ENCODE measurements at places on chromosomes 4 and X.

- peak; percentile 27 for DNase-seq
Measured at GRCh38 chr4:158253350-158253980, 43.2 kb downstream of the TMEM144 start.

DNA sequence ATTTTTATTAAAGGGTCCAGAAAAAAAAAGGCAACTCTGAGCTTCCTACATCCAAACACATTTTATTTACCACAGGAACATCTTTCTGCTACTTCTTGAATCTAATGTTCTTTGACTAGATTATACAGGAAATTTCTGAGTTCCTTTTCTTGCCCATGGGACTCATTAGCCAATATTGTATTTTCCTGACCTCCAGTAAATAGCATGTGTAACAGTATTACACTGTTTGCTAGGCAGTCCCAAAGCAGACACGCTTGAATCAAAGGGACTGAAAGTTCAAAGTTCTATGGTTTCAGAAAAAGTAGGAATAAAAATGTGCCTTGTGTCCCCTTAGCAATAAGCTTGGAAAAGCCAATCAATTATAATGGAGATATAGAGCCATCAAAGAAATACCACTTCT is 57.4 kb downstream of the MOSPD2 start:
- no peak for DNase-seq

DNA sequence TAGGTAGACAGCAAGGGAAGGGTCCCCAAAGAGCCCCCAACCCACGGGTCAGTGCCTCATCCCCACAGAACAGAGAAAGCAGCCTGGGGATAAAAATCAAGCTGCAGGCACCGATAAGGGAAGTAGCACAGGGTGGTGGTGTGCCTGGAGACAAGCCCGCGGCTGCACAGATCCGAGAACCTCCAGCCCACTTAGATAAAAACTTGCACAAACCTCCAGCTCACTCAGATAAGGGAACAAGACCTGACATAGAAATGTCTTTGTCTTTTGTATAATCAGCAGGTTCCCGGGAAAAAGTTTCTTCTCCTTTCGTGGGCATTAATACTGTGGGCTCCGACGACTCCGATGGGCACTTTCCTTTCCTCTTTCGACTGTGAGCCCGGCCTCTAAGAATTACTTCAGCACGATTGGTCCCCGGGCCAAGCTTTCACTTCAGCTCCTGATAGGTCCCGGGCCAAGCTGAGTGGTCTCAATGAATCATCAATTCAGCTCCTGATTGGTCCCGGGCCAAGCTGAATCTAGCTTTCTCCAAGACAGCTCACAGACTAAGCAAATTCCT is 32.4 kb downstream of the PRDX4 start:
- no peak for DNase-seq

DNA sequence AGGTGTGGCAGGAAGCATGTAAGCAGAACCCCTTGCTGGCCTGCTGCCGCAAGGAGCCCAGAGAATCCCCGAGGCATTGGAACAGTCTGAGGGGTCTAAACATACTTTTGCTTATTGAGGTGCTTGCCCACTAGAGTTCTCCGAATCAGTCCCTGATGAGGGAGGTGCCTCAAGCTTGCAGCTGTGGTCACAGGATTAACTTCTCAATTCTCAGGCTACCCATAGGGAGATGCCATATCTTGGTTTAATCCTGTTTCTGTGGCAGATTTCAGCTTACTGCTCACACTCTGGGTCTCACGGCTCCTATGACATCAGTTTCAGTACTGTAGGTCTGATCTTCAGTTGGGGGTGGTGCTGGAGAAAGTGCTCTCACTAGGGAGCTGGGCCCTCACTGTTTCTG is 39.9 kb downstream of the CCNG2 start:
- no peak for DNase-seq

- no peak for DNase-seq
Measured at GRCh38 chr4:142530728-142531127, 315.4 kb downstream of the INPP4B start.

- no peak for DNase-seq
Measured at GRCh38 chr4:149247164-149247563, 568.5 kb downstream of the IQCM start.

- DNase-seq = no peak
Measured at GRCh38 chr4:184750926-184751584, 17.2 kb upstream of the CENPU start.

- DNase-seq = peak; percentile 56
Measured at GRCh38 chr4:73311428-73311827, 52.8 kb upstream of the ANKRD17 start.

DNA sequence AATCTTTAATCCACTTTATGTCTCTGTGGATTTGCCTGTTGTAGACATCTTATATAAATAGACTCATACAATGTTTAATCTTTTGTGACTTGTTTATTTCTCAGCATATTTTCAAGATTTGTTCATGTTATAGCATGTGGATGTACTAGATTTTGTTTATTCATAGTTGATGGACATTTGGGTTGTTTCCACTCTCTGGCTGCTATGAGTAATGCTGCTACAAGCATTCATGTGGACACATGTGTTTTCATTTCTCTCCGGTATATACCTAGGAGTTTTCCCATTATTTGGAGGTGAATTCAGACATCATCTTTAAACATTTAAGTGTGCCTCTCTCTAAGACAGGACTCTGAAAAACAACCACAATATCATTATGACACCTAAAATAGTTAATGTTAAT is 2.3 kb downstream of the IKBKG start:
- no peak for DNase-seq

DNA sequence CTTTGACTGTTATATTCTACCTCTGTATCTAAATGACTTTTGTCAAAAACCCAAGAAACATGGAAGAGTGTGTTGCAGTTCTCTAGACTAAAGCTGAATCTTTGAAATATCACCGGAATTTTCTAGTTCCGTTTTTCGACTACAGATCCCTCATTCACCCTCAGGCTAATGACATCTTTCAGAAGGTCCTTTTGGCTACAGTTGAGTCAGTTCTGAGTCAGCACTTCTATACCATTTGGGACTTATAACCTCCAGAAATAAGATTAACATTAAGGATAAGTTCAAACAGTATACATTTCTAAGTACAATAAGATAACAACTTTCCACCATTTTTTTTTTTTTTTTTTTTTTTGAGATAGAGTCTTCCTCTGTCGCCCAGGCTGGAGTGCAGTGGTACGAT is 331.0 kb upstream of the CPXCR1 start:
- no peak for DNase-seq

DNA sequence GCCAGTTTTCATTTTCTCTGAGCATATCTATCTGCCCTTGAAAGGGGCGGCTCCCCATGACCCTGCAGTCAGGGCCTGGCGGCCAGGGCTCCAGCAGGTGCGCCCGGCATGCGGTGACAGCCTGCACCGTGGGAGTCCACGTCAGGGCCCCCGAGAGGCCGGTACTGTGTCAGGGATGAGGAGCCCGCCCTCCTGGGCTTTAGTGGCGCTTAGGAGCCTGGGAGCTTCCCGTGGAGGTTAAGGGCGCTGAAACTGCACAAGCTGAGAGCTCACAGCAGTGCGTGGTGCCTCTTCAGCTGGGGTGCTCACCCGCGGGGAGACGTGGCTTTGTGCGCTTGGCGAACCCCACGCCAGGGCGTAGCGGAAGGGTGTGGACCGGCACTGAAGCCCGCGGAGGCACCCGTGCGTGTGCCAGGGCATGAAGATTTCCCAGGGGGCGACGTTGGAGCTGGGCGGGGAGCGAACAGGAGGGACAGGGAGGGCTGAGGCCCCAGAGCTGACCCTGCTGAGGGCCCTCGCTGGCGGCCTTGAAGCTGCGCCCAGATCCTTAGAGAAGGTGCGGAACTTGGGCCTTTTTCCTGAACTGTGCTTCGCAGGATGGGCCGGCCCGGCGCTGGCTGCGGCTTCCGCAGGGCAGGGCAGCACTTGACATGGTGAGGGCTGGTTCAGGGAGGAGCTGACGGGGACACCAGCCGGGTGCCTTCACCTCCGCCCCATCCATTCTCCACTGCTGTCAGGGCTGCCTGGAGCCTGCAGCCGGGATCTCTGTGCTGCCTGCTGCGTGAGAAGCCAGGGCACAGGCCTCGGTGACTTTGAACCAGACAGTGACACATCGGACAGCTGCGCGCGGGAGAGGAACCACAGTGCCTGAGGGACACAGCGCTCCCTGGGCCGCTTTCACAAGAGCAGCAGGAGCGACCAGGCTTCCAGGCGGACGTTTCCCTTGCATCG is 32.9 kb downstream of the HTT-AS start:
- peak; percentile 14 for DNase-seq

GRCh38 chrX:68669094-68669860 is 21.8 kb downstream of the STARD8 start:
- no peak for DNase-seq

DNA sequence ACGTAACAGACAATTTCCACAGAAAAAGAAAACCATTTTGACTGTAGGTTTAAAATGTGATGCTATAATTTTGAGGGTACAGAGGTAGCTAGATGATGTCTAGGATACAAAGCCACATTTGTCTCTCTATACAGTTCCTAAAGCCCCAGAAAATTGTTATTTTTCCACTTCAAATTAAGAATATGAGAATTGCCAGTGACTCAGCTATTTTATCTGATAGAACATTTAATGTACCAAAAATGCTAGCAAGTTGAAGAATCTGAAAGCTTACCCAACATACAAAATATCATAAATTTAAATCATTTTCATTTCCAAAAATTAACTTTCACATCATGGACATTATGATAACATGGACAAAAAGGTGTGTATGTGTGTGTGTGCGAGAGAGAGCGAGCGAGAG is 148.0 kb downstream of the CAMK2D start:
- DNase-seq = no peak

DNA sequence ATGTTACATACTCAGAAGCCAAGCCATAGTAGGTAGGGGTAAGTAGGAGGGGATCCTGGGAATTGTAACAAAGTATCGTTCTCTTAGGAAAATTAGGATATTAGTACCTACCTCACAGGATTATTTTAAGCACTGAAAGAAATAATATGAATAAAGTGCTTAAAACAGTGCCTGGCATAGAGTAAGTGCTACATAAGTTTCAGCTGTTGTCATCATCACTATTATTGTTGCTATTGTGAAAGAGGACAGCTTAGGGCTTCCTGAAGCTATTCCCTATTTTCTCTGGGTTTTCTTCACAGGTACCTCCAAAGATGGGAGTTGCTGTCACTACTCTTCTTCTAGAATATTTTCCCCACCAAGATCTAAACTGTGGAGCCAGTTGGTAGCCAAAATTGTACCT is 443.7 kb upstream of the FGF16 start:
- no peak for DNase-seq

- DNase-seq = no peak
Measured at GRCh38 chr4:20666012-20666860, 34.0 kb upstream of the PACRGL start.

DNA sequence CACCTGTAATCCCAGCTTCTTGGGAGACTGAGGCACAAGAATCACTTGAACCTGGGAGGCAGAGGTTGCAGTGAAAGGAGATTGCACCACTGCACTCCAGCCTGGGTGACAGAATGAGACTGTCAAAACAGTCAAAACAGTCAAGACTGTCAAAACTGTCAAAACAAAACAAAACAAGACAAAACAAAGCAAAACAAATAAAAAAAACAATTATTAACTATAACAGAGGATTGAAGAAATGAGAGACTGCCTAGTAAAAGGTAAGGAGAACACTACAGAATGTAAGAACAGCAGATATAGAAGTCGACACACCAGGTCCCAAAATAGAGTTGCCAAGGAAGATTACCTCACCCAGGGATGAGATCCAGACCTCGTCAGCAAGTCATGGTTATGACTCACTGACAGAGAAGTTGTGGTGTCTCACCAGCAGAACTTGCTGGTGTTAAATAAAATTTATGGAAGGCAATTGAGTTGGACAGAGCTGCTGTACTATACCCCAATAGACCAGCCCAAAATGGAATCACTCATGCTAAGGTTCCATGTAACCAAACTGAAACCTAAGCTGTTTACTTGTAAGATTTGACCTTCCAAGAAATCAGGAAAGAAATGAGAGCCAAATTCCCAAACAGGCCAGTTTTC is 32.1 kb upstream of the GK start:
- DNase-seq = no peak

GRCh38 chr4:177632481-177632880 is 190.2 kb upstream of the AGA start:
- no peak for DNase-seq

GRCh38 chr4:24807611-24808010 is 12.2 kb downstream of the SOD3 start:
- DNase-seq = no peak

DNA sequence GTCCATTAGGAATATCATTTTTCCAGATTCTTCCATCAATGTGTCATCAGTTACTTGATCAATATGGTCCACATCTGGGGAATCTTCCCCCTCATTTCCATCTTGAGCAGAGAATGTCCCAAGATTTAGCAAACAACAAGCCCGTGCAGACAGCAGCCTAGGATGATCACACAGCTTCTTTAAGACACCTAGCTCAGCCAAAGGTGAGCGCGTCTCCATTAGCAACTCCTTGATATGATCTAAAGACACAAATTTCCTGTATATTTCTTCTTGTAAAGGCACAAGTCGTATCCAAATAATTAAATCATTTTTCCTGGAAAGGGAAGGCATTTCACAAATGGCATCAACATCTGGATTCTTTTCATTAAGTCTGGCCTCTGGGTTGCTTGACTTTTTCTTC is 25.8 kb downstream of the PIN4 start:
- DNase-seq = no peak

GRCh38 chr4:184953971-184954370 is 64.3 kb upstream of the HELT start:
- DNase-seq = no peak

DNA sequence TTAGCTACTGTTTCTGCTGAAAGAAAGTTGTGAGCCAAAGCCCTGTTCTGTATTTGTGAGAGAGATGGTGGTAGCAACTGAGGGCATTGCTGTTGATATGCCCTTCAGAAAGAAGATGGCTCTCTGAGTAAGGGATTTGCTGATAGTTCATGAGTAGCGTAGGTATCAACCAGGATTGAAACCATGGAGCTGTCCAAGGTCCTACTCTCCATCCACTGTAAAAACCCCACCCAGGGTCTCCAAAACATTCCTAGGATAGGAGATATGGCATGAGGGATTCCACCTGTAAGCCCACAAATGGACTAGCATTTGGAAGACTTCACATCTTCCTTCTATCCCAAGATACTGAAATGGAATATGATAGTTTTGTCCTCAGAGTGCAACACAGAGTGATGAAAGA is 277.1 kb upstream of the PRKX start:
- no peak for DNase-seq

DNA sequence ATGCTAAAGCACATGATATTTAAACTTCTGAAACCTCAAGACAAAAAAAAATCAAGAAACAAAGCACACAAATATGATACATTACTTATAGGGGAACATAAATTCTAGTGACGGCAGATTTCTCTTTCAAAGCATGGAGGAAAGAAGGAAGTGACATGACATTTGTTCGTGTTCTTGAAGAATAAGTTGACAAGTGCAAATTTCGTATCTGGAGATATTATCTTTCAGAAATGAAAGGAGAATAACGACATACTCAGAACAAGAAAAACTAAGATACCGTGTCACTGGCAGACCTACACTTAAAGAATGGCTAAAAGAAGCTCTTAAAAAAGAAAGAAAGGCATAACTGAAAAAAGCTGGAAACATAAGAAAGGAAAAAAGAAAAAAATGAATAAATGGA is 16.6 kb downstream of the CENPVL2 start:
- no peak for DNase-seq

GRCh38 chr4:66943112-66943511 is 602.2 kb downstream of the CENPC start:
- DNase-seq = no peak

Measured in NCI-H510A treated with DMSO at 0.1 percent for 48 hours (cell line).